ENCODE measurements at places on chromosomes 11 and 22. TPM values are rescaled to one million over a fixed set of nuclear protein-coding genes. Genes with fewer than 3 reads are reported as not detected.

The WBP2NL gene
- polyA plus RNA-seq: 0.36 TPM

The OR8D1 gene
- polyA plus RNA-seq: not detected

The ROM1 gene
- 33.2 TPM for polyA plus RNA-seq

The TCN2 gene
- polyA plus RNA-seq: 6.3 TPM

The CFAP300 gene
- polyA plus RNA-seq: 2.6 TPM

The ZP1 gene
- not detected for polyA plus RNA-seq

The GGTLC3 gene
- polyA plus RNA-seq: not detected

The THY1 gene
- 12.5 TPM for polyA plus RNA-seq

The ISX gene
- polyA plus RNA-seq: 6.8 TPM

The TTC36 gene
- polyA plus RNA-seq: not detected

The RNF26 gene
- 9.4 TPM for polyA plus RNA-seq

The WNT7B gene
- not detected for polyA plus RNA-seq

The TEX54 gene
- polyA plus RNA-seq: 5.5 TPM

The PRG2 gene
- not detected for polyA plus RNA-seq

The SCUBE2 gene
- 2.4 TPM for polyA plus RNA-seq

The VWA5A gene
- 27.8 TPM for polyA plus RNA-seq

The CYP2D6 gene
- 3.8 TPM for polyA plus RNA-seq

The B4GALNT4 gene
- polyA plus RNA-seq: 4.6 TPM

The KLHDC7B gene
- not detected for polyA plus RNA-seq

The APOA4 gene
- 457 TPM for polyA plus RNA-seq

The KCNJ11 gene
- 3.8 TPM for polyA plus RNA-seq

The OR10D3 gene
- polyA plus RNA-seq: not detected

The GRK2 gene
- polyA plus RNA-seq: 53.6 TPM

The DEUP1 gene
- polyA plus RNA-seq: not detected

The BTBD18 gene
- not detected for polyA plus RNA-seq

The C11orf21 gene
- polyA plus RNA-seq: not detected

Data from aorta (tissue), 5 donors.